NCI-H526 treated with DMSO at 0.1 percent for 48 hours (cell line): ENCODE measurements at places on chromosomes 2 and 18.

GRCh38 chr18:60675801-60676200 is 303.2 kb upstream of the MC4R start:
- peak; percentile 7 for DNase-seq

- DNase-seq, result no peak
Observed at GRCh38 chr2:73291461-73292315, 1.7 kb downstream of the EGR4 start.

DNA sequence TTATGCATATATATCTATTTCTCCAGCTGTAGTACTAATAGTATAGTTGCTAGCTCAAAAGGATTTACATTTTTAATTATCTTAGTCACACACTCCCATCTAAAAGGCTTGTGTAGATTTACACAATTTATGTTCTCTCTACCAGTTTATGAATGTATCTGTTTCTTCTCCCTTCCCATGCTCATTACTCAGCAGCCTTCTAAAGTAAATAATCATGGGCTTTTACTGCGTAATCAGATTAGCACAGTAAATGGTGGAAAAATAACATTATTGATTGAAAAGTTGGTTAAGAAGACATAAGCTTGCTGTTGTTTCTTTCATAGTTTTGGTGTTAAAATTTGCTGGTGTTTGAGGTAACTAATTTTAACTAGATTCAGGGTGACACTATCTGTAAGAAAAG is 81.8 kb downstream of the PTPN4 start:
- no peak for DNase-seq

DNA sequence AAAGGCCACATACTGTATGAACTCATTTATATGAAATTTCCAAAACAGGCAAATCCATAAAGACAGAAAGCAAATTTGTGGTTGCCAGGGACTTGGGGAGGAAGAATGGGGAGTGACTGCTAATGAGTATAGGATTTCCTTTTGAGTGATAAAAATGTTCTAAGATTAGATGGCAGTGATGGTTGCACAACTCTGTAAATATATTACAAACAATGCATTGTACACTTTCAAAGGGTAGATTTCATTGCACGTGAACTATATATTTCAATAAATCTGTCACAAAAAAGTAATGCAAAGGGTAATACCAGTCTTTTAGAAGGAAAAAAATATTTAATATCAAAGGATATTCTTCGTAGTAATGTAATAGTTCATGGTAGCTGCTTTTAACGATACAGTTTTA is 63.7 kb upstream of the PROKR1 start:
- no peak for DNase-seq
